ENCODE measurements at places on chromosomes 7 and 10.

DNA sequence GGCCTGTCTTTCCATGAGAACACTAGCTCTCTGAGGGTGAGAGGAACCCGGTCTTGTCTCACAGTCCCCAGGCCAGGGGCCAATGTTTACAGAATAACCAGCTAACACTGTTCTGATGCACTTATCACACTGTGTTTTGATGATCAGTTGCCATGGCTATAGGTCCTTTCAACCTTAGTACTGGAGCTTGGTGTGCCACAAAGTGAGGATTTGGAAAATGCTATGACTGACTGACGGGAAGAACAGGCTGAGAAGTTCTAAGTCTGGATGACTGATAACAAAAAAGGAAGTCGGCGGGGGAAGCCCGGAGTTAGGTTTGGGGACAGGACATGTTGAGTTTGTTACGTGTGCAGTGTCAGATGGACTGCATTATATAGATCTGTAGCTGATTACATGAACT, 141.8 kb downstream of the CTTNBP2 start:
- no peak for DNase-seq

GRCh38 chr10:133388973-133389818, 4.8 kb upstream of the MTG1 start:
- DNase-seq, result no peak

GRCh38 chr10:15322356-15322755, 48.7 kb downstream of the FAM171A1 start:
- DNase-seq, result no peak

GRCh38 chr7:5598769-5599371, 175.2 kb upstream of the TNRC18 start:
- DNase-seq, result no peak

DNA sequence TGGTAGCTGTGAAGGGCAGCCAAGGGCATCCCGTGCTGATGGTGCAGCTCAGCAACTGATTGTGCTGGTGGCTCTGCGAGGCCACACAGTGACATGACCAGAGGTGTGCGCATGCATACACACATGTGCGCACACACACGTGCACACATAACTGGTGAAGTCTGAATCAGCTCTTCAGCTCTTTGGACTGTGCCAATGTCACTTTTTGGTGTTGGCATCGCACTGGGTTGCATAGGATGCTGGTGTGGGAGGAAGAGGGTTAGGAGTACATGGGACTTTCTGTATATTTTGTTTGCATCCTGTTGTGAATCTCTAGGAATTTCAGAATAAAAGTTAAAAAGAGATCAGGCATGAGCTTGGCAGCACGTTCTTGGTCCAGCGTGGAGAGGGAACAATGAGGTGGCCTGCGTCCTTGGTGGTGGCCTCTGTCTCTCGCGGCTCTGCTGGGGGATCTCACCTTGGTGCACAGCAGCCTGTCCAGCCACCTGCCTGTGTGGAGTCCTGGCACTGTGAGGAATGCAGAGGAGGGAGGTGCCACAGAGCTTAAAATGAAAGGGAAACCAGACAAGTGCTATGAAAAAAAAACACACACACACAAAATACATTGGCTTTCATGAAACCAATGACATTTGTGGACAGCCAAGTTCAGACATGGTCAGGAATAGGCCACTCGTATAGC, 124.0 kb downstream of the TRRAP start:
- DNase-seq, result no peak

DNA sequence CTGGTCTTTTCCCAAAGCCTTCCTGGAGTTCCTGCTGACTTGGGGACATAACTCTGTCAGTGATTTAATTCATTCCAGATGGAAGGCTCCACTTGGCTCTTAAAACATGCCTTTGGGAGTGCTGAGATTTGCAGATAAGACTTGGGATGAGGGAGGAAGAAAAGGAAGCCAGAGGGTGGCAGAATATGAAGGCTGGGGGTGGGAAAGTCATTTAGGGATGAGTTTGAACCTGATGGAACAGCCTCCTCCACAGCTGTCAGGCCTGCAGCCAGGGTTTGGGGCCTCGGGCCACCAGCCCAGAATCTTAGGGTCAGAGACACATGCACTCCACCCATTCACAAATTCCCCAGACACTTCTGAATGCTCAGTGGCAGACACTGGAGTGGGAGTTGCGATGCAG, 28.4 kb upstream of the EIF5AL1 start:
- DNase-seq, result no peak

DNA sequence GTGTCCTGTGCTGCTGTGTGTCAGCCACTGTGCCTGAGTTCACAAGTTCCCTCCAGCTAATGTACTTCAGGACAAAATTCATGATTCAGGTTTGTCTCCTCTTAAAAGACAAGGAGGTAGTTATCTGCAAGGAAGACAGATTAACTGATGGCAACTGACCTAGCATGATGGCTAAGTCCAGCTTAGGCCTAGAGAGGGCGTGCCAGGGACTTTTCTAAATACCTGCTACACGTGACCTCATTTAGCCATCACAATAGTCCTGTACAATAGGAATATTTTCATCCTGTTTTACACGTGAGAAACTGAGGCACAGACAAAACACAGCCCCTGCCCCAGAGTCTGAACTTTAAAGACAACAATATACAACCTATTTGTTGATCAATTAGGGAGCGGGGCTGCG, 275.7 kb downstream of the XPNPEP1 start:
- no peak for DNase-seq

DNA sequence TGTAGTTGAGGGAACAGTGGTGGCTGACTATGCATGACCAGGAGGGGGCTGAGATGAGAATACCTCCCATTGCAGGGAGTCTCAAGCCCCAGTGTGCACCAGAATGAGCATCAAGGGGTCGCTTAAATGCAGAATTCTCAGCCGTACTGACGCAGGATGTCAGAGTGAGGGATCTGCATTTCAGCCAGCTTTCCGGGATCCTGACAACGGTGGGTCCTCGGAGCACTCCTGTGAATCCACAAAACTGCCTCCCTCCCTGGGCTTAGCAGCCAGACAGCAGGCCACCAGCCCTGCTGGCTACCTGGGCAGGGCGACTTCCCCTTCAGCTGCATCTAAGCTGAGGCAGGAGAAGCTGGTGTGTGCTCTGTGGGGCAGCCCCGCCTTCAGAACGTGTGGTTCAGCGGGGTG, 21.8 kb upstream of the LOXL4 start:
- DNase-seq, result no peak

- DNase-seq, result no peak
Observed at GRCh38 chr7:16232273-16232672, 189.1 kb downstream of the CRPPA start.

DNA sequence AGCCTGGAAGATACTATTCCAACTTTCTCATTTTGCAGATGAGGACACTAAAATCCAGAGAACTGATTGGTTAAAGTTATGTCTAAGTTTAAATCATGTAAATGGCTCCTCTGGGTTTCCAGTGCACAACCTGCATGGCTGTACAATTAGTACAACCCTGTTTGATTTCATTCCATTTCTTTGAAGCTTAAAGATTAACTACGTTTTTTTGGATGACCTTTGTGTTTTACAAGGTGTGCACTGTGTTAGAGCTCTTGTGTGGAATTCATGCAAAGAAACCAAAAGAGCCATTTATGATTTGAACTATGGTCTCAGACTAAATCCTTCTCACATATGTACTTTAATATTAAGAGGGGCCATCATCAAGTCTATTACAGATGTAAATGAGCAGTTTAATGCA, 149.5 kb downstream of the TMEM168 start:
- no peak for DNase-seq

- no peak for DNase-seq
Observed at GRCh38 chr10:43037942-43038782, 38.7 kb upstream of the RET start.

- DNase-seq, result no peak
Observed at GRCh38 chr7:24343614-24344013, 59.6 kb downstream of the NPY start.

DNA sequence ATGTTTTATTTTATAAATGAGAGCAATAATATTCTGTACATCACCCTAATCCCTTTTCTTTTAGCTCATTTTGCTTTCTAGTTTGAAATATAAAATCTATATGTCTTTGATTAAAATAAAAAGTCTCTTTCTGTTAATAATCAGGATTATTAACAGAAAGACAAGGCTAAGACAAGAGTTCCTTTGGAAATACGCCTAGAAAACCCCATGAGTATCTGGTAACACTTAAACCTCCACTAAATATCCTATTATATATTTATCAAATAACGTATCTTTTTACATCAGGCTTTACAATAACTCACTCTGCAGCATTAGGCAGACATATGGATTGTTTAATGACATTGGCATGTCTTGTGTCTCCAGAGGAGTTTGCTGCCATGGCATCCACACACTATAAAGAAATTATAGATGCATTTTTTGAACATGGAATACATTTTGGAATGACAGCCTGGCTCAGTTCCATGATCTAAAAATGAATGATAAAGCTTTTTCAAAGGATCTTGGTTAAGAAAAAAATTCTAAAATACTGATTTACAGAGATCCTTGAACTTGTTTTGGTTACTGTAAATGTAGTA, 98.7 kb downstream of the TMEM26 start:
- no peak for DNase-seq

DNA sequence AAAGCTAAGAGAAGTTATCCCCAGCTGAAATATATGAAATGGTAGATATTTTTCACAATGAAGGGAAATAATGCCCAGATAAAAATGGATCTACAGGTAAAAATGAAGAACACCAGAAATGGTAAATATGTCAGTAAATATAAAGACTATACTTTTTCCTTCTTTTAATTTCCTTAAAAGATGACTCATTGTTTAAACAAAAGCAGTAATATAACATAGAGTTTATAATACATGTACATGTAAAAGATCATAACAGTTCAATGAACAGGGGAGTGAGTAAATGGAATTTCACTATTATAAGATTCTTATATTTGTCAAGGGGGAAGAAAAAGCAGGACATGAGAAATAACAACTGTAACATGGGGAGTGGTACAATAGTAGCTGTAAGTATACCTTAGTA, 7.4 kb downstream of the POT1 start:
- DNase-seq, result no peak

DNA sequence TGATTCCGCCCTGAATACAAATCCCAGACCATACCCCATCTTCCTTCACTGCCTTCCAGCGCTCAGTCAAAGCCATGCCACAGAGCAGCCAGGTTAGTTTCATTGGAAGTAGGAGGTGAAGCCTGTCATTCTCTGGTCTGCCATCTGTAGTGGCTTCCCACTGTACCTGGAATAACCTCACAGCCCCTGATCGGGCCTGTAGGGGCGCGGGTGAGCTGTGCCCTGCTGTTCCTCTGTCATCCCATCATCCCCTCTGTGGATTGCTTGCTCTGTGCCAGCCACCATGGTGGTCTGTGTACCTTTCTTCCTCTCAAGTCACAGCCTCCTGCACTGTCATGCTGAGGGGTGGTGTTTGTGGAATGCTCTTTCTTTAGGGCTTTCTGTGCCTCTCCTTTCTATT, 155.1 kb downstream of the ZNF22 start:
- no peak for DNase-seq

GRCh38 chr7:37193087-37193774, 255.4 kb downstream of the ELMO1 start:
- DNase-seq, result no peak

All from activated T-helper 1 cell treated with anti-CD3 and anti-CD28 coated beads, Interleukin-2, amount 50 U/mL, for 16 hours (primary cell).